GM12891 (cell line): ENCODE measurements at places on chromosomes 16 and 17.
A peak's percentile ranks its signal among the peaks of the same experiment; 100 is the strongest.

DNA sequence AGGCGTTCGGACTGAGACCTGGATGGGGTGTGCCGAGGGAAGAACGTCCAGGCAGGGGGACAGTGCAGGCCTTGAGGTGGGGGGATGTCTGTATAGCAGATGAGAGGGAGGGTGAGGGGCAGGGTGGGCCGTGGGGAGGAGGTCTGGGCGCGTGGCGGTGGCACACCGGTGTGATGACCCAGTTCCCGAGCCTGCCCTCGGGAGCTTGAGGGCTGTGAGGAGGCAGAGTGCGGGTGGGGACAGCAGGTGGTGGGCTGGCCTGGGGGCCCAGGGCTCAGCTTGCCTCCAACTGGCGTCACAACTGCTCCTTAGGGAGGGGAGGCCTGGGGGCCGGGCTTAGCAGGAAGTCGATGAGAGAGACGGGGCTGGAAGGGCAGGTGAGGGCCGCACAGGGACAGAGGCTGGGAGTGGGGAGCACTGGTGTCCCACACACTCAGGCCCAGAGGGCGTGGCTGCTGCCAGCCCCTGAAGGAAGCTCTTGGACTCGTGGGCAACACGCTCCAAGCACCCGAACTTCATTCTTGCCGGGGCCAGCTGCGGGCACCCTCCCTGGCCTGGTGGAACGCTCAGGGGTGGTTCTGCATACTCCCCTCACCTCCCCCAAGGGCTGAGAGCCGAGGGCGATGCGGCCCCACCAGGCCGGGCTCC lies 6.5 kb downstream of the CACNA1H start:
- no peak for DNase-seq

DNA sequence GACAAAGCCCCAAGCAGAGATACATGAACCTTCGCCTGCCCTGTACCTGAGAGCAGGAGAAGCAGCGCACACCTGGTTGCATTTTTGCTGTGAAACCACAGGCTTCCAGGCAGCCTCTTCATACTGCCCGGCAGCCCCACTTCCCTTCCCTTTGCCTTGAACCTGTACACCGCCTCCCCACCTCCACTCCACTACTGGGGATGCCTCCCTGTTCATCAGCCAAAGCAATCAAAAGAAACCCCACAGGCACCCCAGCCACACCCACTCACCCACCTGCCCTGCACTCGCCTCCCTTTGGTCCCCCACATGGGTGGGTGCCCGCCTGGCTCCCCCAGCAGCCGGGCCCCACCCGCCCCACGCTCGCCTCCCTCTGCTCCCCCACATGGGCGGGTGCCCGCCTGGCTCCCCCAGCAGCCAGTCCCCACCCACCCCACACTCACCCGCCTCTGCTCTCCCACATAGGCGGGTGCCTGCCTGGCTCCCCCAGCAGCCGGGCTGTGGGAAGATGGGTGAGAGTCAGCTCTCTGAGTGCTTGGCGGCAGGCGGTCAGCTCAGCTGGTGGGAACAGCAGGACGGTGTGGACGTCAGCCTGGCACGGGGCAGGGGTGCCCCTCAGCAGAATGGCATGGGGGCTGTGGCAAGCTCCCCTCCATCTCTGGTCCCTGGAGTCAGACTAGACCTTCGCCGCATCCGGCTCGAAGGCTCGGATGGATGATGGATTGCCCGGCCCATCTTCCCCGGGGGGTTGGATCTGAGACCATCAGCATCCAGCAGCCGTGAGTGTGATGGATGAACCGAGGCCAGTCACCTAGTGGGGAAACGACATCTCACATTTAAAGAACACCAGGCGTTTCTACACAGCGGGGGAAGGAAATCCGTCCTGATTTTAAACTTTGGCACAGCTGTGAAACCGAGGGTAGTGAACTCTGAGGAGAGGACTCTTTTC lies 135.6 kb downstream of the BANP start:
- no peak for DNase-seq

DNA sequence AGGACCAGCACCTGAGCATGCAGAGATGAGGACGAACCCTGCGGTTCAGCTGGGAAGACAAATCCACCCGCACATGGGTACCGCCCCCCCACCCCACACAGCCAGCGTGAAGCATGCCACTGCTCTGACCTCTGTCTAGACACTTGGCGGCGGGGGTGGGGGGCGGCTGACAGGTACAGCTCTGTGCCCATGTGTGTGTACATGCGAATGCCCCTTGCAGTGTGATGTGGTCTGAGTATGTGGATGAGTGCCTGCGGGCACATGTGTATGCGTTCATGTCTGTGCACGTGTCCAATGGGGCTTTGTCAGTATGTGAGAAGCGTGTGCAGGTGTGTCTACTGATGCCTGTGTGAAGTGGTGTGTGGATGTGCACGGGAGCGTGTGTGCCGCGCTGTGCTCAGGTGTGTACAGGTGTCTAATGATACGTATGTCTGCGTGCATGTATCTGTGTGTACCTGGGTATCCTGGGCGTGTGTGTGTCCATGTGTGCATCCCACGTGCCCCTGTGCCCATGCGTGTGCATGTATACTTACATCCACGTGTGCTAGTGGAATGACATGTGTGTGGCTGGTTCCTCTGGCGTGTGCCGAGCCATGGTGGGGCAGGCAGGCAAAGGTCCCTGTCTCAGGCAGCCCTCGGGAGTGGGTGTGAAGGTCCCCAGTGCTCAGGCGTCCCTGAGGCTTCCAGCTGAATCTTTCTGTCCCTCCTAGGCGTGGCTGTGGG lies 636 bp upstream of the RAP1GAP2 start:
- no peak for DNase-seq

- no peak for DNase-seq
These were observed 103.3 kb upstream of the ZFHX3 start for GRCh38 chr16:73151225-73151624.

DNA sequence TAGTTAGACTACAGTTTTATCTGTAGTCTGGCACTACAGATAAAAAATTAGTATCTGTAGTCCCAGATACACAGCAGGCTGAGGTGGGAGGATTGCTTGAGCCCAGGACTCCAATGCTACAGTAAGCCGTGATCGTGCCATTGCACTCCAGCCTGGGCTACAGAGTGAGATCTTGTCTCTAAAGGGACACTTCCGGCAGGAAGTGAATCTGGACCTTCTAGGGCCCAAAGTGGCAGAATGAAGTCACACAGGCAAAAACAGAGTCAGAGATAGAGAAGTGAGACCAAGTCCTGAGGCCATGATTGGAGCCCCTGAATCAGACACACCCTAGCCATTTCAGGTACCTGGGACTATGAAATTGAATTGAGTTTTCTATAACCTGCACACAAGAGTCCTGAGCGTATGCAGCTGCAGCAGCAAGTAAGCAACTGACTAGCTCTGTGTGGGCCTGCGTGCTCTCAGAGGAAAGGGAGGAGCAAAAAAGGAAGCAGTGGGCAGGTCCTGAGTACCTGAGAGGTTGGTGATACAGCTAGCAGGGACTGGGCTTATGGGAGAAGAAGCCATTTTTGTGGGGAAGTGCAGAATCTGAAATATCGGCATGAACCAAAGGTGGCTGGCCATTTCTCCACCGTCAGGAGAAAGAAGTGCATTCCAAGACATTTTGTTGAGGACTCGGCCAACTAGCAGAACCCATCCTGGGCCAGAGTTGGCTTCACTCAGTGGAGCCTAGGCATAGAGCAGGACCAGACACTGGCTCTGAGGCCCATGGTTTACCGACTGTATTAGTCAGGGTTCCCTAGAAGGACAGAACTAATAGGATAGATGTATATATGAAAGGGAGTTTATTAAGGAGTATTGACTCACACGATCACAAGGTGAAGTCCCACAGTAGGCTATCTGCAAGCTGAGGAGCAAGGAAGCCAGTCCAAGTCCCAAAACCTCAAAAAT lies 27.2 kb upstream of the BRD7 start:
- DNase-seq = no peak

GRCh38 chr16:22844416-22844815 lies 30.5 kb downstream of the HS3ST2 start:
- DNase-seq = no peak

- DNase-seq = no peak
These were observed 81.0 kb downstream of the VPS53 start for GRCh38 chr17:633641-634101.

DNA sequence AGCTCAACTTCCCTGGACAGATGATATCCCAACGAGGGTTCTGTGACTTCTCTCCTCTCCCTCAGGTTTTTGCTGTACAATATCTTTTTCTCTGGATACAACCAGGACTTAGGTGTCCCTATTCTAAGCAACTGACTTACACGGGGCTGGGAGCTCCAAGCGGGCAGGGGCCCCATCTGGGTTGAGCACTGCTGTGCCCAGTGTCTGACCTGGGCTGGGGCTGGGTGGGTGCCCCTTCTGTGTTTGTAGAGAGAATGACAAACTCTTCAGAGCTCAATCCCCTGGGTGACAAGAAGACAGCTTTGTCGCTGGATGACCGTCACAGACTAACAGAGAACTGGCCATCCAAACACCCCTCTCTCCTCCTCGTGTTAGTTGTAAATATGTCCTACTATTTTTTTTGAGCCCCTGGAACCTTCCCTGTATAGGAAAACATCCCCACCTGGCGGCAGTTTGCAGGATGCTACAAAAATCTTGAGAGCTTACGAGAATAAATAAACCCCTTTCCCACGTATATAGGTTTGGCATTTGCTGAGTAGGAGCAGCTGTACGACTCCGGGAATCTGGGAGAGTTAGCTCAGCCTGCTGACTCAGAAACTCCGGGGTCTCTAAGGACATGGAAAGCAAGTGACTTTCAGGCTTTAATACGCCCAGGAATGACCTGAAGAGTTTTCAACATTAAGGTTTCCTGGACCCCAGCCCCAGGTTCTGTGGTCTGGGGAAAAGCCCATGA lies 23.7 kb upstream of the RCVRN start:
- DNase-seq = no peak

DNA sequence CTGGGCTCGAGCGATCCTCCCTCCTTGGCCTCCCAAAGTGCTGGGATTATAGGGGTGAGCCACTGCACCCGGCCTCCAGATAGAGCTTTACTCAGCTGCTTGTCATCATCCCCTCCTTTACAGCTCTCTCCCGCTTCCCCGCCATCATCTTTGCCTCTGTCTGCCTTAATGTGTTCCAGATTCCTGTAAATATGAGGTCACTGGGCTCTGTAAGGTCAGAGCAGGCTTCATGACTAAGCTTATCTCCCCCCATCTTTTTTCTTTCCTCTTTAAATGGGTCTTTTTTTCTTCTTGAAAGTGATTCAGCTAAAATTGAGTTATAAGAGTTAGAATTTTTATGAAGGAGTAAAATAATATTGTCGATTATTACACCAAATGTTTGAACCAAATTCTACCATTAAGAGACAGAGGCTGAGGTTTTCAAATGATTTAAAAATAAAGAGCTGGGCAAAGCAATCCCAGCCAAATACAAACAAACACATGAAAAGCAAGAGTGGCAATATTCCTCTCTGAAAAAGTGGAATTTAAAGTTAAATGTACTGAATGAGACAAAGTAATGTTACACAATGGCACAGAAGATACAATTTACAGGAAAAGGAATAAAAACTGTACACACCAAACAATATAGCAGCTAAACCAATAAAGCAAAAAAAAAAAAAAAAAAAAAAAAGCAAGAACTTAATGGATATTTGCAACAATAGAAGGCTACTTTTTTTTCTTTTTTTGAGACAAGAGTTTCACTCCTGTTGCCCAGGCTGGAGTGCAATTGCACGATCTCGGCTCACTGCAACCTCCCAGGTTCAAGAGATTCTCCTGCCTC lies 62.1 kb downstream of the CRISPLD2 start:
- no peak for DNase-seq

DNA sequence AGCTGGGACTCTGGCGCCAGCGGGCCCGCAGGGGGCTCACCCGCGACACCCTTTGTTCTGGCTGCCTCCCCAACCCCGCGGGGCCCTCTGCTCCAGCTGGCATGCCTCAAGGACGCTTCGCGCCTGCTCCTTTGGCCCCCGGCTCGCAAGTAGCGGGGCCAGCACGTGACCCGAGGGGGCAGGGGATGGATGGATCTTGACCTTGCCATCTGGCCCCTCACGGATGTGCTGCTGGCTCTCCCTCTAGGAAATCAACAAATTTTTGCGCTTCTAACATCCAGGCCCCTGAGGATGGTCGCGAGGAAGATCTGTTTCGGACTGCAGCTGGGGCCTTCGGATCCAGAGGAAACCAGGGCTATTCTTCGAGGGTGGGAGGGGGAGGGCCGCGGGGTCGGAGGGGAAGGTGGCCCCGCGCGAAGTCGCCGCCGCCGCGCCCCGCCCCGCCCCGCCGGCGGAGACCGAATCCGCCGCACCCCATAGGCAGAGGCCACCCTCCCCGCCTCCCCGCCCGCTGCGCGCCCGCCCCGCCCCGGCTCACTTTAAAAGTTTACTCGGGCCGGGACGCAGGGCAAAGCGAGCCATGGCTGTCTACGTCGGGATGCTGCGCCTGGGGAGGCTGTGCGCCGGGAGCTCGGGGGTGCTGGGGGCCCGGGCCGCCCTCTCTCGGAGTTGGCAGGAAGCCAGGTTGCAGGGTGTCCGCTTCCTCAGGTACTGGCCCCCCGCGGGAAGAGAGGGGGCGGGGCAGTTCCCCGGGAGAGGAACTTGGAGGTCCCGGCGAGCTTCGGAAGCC lies at the start of gene ACSF2:
ACSF2 (plus strand) TSS at position 537 of the 790 bp plus-strand sequence; CDS start at position 581, 44 bp downstream.
- DNase-seq = peak; percentile 80

DNA sequence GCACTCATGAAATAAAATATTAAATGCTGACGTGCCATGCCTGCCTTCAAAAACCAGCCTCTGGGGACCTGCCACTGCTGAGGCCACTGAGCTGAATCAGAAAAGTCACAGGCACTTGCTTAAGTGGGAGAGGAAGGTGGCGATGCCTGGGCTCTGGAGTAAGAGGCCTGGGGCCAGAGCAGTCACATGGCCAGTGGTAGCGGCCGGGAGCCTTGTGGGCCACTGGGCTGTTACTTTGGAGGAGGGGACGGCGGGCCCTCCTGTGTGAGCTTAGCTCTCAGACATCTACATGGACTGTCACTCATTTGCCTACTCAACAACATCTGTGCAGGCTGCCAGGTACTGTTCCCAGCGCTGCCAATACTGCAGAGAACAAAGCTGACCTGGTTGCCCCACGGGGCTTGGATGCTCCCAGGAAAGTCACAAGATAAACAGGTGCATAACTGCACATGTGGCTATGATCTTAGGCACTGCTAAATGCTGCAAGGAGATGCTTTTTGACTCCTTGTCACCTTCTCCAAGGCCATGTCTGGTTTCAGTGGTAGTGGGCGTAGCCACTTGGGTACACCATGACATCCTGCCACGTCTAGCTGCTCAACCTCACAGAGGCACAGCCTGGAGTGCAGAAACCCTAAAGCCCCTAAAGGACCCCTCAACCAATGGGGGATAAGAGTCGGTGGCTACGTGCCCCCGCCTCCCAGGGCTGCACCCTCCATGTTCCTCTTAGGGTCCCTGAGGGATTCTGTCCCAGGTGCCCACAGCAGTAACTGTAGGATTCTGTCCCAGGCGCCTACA lies 11.6 kb downstream of the COTL1 start:
- no peak for DNase-seq
